GM23338 (cell line): ENCODE measurements at places on chromosomes 12 and 14. TPM values are rescaled to one million over a fixed set of nuclear protein-coding genes. Genes with fewer than 3 reads are reported as not detected.

DPF3 gene
- 0.18 and 0.37 TPM in 2 replicates for polyA plus RNA-seq

PWP1 gene
- polyA plus RNA-seq: 189 and 211 TPM in 2 replicates

COCH gene
- 9.6 and 12.9 TPM in 2 replicates for polyA plus RNA-seq

KRT71 gene
- not detected in 2 replicates for polyA plus RNA-seq

TMEM179 gene
- 1.0 and 2.2 TPM in 2 replicates for polyA plus RNA-seq

LRRC10 gene
- not detected in 2 replicates for polyA plus RNA-seq

SH2B3 gene
- polyA plus RNA-seq: 7.6 and 8.1 TPM in 2 replicates

GALNT6 gene
- 8.1 and 8.6 TPM in 2 replicates for polyA plus RNA-seq

TSPAN8 gene
- polyA plus RNA-seq: not detected in 2 replicates

CLEC4D gene
- polyA plus RNA-seq: 0.17 and 0.24 TPM in 2 replicates

RHEBL1 gene
- polyA plus RNA-seq: 9.4 and 10.7 TPM in 2 replicates

AKT1 gene
- polyA plus RNA-seq: 19.2 and 23.7 TPM in 2 replicates

G2E3 gene
- polyA plus RNA-seq: 87.8 and 113 TPM in 2 replicates

TMTC1 gene
- polyA plus RNA-seq: 4.8 and 6.0 TPM in 2 replicates

IAPP gene
- 0.10 and 0.32 TPM in 2 replicates for polyA plus RNA-seq

C1QL4 gene
- not detected in 2 replicates for polyA plus RNA-seq
